ENCODE measurements at places on chromosomes 5 and 9. TPM values are rescaled to one million over a fixed set of nuclear protein-coding genes. Genes with fewer than 3 reads are reported as not detected.

DNA sequence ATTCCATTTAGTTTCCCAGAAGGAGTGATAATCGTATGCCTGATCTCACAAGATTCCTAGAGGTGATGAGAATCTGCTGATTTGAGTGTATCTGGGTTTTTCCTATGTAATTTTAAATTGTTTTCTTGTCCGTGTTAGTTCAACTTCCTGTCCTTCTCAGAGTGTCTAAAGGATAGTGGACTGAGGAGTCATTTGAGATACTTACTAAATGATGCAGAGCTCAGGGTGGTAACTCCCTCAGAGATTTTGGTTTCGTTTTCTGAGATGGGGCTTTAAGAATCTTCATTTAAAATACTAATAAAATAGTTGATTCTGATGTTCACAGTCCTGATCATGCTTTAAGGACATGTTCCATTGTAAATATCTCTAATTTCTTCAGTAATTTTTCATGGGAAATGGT lies 30.3 kb downstream of the MELK start:
- no peak for DNase-seq

GRCh38 chr5:17229313-17229712 lies 11.9 kb downstream of the BASP1 start:
- no peak for DNase-seq

The PAXX gene
- polyA plus RNA-seq = 27.0 TPM

The ADAMTSL1 gene
- polyA plus RNA-seq = 16.5 TPM

GRCh38 chr9:82535432-82535998 lies 527.4 kb downstream of the RASEF start:
- DNase-seq = no peak

GRCh38 chr5:108148715-108149139 lies 233.2 kb downstream of the FBXL17 start:
- peak; percentile 8 for DNase-seq

DNA sequence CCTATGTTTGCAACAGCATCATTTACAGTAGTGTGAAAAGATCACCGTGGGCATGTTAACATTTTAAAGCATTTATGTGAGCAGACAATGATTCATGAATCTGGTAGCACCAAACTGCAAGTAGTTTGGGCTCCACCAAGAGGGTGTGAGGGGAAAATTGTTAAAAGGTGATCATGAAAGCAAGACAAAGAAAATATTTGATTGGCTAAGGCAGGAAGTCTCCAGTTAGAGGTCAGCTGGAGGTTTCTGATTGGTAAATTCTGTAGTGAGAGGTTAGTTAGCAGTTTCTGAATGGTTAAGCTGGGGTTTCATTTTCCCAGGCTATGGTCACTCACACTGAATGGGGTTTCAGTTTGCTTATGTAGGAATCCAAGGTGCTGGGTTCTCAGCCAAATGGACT lies 13.5 kb upstream of the DRD1 start:
- no peak for DNase-seq

DNA sequence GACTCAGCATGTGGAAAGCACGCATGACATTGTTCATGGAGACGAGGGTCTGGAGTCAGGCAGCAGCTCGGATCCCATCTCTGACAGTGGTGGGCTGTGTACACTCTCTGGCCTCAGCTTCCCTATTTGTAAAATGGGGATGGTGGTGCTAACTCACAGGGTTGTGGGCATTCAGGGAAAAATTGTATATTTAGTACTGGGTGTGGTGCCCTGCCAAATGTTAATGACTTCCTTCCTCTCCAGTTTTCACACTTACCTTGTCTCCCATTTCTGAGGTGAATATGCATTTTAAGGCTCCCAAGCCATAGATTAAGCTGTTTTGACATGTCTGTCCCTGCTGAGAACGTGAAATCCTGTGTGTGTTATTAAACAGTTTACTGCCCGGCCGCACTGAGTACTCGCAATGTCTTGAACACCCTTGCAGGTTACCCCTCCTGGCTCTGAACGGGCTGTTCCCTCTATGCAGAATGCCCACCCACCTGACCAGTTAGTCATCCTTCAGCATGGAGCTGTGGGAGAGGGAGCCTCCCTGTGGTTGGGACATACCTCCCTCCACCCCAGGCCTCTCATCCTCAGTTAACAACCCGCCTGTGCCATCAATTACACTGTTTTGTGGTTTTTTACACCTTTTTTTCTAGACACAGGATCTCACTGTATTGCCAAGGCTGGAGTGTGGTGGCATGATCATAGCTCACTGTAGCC lies 25.8 kb downstream of the TJP2 start:
- no peak for DNase-seq

DNA sequence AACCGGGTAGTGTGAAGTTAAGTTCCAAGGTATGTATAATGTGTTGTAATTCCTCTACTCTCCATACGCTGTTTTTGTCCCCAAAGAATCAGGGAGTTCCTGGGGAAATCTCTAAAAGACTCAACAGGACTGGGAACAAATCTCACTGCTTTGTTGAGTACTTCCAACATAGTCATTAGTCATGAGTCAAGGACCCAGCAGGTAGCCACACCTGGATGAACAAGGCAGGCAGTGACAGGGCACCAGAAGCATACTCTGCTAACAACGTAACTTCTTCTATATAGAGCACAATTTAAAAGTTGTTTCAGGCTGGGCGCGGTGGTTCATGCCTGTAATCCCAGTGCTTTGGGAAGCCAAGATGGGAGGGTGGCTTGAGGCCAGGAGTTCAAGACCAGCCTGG lies 126.8 kb downstream of the SLC1A3 start:
- DNase-seq = no peak

DNA sequence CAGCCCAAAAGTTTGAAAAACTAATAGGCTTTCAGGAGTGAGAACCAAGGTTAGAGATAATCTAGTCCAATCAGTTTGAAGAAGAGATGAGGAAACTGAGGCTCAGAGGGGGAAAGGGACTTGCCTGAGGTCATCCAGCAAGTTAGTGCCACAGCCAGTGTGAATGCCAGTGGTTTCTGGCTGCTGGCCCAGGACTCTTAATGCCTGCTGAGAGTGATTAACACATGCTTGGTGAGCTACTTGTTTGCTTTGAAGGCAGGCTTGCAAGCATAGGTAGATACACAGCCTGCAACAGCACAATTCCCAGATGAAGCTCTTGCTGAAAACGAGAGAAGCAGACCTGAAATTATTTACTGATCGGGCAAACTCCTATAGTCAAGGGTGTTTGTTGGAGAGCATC lies 591.6 kb upstream of the SGCD start:
- no peak for DNase-seq

The IFNA13 gene
- polyA plus RNA-seq = not detected

DNA sequence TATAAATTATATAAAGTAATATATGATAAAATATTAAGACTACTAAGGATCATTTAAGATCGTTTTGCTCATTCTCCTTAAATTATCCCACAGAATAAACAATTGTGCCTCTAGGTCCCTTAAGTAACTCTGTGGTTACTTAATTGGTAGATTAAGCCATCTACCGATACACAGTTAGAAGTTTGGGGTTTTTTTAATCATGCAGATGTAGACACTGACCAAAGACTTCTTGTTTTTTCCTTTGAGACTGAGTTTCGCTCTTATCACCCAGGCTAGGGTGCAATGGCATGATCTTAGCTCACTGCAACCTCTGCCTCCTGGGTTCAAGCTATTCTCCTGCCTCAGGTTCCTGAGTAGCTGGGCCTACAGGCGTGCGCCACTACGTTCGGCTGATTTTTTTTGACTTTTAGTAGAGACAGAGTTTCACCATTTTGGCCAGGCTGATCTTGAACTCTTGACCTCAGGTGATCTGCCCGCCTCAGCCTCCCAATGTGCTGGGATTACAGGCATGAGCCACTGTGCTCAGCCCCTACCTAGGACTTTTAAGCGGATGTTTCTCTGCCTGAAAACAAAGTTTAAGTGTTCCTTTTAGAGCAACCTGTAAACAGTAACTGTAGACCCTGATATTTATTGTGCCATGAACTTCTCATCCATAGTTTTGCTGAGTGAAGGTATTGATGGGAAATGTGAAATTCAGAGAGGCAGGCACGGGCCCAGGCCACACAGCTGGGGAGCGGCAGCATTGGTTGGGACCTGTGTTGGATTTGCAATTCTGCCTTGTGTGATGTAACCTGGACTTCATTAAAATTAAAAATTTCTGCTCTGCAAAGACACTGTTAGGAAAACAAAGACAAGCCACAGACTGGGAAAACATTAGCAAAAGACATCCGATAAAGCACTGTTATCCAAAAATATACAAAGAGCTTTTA lies 11.6 kb downstream of the CEL start:
- DNase-seq = no peak

- DNase-seq = no peak
Measured at GRCh38 chr5:83331842-83332241, 139.7 kb upstream of the VCAN start.

The PCDHGA9 gene
- polyA plus RNA-seq = 4.9 TPM

- DNase-seq = no peak
Measured at GRCh38 chr9:130237763-130238524, 27.6 kb upstream of the HMCN2 start.

DNA sequence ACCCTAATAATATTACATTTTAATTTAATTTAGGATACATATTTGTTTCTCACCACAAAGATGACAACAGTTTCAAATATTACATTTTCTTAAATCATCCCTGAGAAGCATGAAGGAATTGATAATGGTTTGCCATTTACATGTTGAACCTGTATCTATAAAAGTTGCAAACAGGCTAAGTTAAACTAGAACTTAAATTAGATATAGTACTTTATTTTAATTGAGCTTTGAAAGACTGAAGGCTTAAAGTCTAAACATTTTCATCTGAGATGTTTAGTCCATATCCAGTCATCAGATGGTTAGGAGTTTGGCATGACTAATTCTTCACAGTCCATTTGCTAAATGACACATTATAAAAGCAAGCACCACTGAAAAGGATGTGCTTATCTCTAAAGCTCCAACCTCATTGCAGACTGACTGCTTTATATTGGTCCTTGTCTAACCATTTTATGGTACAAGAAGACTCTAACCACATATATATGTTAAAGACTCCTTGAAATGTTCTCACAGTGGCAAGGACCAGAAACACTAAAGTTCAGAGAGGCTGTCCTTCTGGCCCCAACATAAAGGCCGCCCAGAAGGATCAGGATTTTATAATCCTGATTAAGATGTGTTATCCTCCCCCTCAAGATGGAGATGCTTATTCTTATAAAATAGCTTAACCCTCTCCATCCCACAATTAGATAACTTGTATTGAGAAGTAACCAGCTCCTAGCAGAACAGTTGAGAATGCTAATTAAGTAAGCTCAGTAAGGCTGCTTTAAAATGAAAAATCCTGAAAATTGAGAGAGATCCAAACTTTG lies 25.8 kb downstream of the WNT8A start:
- no peak for DNase-seq

The CANX gene
- polyA plus RNA-seq = 627 TPM

DNA sequence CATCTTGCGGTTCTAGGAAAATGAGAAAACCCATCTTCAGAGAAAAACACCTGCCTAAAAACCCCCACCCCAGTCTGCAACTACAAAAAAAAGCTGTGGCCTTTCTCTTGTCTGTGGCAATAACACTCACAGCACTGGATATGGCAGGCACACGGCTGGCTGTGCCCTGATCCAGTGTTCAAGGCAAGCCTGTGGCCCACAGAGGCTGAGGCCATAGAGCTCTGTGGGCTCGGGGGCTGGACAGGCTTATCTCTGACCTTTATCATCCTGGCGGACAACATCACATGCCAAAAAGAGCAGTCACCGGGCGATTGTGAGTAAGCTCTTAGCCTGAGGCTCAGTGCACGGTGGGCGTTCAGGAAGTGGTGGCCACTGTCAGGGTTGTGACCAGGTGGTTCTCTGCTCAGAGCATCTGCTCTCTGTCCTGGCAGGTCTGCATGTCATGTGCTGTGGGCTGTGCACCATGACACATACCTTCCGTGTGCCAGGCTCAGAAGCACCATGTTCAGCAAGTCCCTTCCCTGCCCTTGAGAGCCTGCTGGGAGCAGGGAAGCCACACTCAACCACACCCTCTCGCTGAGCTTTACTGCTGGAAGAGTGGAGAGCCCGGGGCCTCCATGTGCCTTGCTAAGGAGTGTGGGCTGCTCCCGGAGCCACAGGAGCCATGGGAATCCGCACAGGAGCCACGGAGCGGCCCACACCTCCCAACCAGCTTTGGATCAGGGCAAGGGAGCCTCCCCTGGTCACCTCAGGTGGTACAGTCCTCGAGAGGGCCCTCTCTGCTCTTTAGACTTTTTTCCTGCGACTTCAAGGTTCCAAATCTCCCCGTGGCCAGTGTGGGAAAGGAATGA lies 34.6 kb upstream of the WDR38 start:
- DNase-seq = no peak

GRCh38 chr5:127667926-127668325 lies 19.0 kb downstream of the CTXN3 start:
- DNase-seq = no peak

The TLX3 gene
- polyA plus RNA-seq = not detected

The PCDHB13 gene
- polyA plus RNA-seq = 5.4 TPM

DNA sequence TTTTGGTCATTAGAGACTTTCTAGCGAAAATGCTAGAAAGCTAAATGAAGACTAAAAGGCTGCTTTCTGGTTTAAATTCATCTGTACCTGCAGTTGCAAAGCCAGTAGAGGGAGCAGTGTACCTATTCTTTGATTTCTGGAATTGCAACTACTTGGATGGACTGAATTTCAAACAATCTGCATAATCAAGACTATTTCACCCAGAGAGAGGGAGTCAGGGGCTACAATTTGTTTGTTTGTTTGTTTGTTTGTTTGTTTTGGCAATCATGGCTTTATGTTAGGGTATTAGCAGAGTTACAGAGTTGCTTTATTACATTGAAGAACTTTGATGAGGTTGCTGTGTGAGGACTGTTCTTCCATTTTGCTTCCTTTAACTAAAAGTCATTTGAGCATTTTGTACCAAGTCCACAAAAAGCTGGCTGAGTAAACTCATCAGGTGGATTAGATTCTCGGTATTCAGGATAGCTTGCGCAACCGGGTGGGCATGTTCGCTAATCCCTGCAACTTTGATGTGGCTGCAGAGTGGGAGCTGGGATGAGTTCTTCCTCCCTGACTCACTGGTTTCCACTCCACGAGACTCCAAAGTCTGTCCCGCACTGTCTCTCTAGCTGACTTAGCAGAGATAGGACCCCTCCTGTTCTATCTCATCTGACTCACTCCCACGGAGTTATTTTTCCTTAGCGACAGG lies 80.0 kb upstream of the TUT7 start:
- peak; percentile 47 for DNase-seq

The ARID3C gene
- polyA plus RNA-seq = not detected

All from right renal cortex interstitium (tissue), 3 donors.